ENCODE measurements at places on chromosomes 7 and 10.

- no peak for DNase-seq
Observed at GRCh38 chr10:17222329-17222728, 5.7 kb upstream of the VIM start.

GRCh38 chr7:36459236-36459960 is 69.7 kb downstream of the ANLN start:
- DNase-seq: no peak

GRCh38 chr10:118958984-118959925 is 70.3 kb upstream of the NANOS1 start:
- DNase-seq: peak; percentile 85

GRCh38 chr7:5827755-5828154 is 46.3 kb upstream of the RNF216 start:
- peak; percentile 13 for DNase-seq

- no peak for DNase-seq
Observed at GRCh38 chr10:31366703-31367102, 47.7 kb downstream of the ZEB1 start.

DNA sequence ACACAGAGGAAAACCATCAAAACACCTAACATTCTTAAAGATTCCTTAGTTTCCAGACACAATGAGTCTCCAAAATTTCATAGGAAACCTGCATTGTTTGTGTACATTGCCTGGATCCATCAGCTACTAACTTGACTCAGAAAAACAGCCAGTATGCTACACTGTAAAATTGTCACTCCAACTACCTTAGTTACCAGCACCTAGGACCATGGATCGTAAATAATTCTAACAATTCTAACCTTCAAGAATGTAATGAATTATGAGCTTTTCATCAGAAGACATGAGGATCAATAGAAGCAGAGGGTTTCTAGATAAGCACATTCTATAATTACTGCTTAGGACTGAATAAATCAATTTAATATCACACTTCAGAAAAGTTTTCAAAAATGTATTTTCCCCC is 851.5 kb downstream of the SORCS1 start:
- DNase-seq: no peak

GRCh38 chr10:122465401-122466040 is 4.2 kb downstream of the HTRA1 start:
- DNase-seq: no peak

DNA sequence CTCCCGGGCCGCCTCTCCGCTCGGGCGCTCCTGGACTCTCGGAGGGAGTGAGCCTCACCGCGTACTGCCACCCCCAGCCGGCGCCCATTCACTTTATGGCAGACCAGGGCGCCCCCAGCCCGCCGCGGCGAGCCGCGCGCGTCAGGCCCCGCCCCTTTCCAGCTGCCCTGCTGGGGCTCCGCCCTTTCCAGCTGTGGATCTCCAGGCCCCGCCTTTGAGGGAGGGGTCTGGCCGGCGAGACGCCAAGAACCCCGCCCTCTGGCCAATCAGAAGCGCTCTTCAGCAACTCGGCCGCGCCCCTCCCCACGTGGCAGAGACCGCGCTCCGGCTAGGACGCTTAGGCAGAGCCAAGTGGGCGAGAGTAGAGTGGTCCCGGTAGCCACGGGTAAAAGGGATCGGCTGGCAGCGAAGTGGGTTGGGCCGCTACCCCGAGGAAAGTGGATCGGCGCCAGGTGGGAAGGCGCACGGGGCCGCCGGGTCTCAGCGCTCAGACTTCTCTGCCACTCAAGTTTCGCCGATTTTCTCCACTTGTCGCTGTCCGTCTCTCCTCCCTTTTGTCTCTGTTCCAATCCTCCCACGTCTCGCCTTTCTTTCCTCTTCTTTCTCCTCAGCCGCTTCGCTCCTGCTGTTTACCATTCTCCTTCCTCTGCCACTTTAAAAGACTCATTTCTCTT is at the start of gene PITX3:
TSS of gene PITX3 (minus strand) at position 69 of the 674 bp plus-strand sequence. CDS start 9,432 bp downstream, outside the sequence.
- DNase-seq: peak; percentile 88

DNA sequence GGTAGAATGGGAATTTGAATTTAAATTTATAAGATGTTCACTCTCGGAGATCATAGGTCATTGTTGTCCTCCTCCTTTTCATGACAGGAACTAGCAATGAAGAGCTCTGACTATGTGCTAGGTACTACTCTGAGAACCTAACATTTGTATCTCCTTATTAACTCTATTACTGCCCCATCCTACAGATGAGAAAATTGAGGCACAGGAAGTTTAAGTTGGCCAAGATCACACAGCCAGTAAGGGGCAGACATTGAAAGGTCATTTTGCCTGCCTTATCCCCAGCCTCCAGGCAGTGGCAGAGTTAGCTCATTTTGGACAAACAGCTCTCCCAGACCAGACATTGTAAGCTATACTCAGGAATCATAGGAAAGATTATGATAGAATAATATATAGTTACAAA is 6.0 kb downstream of the SRGN start:
- no peak for DNase-seq

DNA sequence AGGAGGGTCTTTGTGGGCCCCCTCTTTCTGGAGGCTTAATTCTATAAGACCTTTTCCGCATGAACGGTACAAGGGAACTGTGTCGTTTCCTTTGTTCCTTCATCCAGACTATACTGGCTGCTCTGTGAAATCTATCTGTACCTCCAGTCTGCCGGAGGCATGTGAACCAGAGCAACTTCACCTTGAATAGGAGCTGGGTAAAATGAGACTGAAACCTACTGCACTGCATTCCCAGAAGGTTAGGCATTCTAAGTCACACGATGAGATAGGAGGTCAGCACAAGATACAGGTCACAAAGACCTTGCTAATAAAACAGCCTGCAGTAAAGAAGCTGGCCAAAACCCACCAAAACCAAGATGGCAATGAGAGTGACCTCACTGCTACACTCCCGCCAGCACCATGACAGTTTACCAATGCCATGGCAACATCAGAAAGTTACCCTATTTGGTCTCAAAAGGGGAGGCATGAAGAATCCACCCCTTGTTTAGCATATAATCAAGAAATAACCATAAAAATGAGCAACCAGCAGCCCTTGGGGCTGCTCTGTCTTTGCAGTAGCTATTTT is 36.8 kb upstream of the INPP5F start:
- no peak for DNase-seq

- DNase-seq: no peak
Observed at GRCh38 chr10:23368816-23369640, 24.4 kb upstream of the C10orf67 start.

- DNase-seq: no peak
Observed at GRCh38 chr7:31053986-31054385, 1.9 kb downstream of the ADCYAP1R1 start.

- DNase-seq: peak; percentile 58
Observed at GRCh38 chr7:26686448-26686981, 177.9 kb downstream of the SKAP2 start.

DNA sequence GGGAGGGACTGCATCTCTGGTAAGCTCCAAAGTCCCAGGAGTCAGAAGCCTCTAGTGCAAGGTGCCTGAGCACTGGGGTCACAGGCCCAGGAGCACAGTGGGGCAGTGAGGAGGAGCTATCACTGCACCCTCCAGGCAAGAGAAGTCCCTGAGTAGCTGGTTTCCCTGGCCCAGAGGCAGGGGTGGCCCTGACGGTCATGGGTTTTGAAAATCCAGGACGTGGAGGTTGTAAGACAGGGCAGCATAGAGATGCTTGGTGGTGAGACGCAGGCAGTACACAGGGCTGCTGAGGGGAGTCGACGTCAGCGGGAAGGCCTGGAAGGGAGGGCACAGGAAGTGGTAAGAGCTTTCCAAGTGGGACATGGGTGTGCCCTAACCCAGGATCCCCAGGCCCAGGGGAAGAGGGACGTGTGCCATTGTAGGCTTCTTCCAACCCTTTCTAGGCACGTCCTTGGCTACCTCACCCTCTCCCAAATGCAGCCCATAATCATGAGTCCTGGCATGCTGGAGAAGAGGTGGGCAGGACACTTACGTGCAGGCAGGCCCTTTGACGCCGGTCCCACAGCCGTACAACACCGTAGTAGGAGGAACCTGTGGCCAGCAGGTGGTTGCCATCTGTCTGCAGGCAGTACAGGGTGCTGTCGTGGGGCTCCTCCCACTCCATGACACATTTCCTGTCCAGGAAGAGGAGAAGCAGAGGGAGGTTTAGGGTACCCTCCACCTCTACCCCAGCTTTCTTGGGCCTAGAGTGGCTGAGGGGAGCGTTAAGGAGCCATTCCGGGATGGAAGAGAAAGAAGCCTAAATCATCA is 23.2 kb downstream of the DPCD start:
- DNase-seq: peak; percentile 57

DNA sequence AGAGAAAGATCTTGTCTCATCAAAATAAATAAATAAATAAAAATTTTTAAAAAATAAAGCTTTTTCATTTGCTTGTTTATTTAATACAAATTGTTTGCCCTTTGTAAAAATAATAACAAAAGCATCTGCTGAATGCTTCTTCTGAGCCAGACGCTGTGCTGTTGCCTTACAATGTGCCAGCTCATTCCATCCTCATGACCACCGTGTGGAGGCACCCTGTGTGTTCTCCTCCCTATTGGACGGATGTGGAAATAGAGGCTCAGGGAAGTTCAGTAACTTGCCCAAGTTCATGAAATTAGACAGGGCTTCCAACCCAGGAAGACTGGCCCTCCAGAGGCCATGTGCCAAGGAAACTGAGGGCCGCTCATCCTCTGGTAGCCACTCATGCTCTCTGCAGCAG is 120.6 kb downstream of the SH3PXD2A start:
- no peak for DNase-seq

DNA sequence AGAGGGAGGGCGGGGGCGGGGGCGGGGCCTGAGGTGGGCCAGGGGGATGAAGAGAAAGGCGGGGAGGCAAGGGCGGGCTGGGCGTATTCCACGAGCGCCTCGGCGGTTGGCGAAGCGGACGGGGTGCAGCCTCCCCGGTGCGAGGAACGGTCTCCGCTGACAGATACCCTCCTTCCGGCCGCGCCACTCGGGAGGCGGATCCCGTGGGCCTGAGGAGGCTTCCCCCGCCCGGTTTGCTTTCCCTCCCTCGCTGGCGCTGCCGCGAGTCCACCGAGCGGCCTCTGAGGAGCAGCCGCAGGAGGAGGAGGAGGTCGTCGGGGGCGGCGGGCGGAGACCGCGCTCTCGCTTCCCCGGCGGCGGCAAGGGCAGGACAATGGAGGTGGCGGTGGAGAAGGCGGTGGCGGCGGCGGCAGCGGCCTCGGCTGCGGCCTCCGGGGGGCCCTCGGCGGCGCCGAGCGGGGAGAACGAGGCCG is at the start of gene TRIM24:
TSS of gene TRIM24 (plus strand) at position 84 of the 473 bp plus-strand sequence. CDS start at position 374, 290 bp downstream.
- DNase-seq: no peak

- no peak for DNase-seq
Observed at GRCh38 chr7:45219801-45220435, 62.3 kb downstream of the RAMP3 start.

- DNase-seq: no peak
Observed at GRCh38 chr10:34083567-34083966, 731.5 kb downstream of the PARD3 start.

DNA sequence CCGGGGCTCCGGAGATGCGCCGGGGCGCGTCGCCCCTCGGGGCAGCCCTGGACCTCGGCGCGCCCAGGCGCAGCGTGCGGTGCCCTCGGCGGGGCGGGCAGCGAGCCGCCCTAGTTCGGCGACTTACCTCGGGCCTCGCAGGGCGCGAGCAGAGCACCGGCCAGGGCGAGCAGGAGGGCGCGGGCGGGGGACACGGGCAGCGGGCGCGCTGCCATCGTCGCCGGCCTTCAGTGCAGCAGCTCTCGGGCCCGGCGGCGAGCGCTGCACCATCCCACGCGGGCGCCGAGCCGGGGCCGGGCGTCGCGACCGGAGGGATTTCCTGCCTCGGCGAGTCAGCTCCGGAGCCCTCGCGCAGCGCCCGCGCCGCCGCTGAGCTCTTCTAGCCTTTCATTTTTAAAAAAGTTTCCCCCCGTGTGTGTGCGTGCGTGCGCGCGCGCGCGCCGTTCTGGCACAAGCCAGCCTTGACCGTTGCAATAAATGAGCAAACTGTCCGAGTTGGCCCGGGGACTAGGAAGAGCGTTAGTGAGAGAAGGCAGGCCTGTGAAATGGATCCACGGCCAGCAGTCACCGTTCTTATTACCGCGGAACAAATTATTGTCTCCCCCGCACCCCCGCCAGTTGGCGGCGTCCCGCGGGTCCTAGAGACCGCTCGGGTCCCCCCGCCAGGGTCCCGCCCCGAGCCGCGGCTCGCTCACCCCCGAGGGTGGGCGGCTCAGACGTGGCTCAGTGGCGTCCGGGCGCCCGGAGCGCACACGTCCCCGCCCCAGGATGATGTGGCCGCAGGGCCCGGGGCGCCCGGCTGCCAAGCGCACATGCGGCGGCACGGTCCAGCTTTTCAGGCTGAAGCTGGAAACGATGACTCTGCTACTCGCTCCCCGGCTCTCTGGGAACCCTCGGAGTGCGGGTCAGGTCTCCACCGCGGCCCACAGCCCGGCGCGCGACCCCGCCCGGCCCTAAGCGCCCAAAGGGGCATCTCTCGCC is at the start of gene ADAM12:
TSS of gene ADAM12 (minus strand) at position 547 of the 981 bp plus-strand sequence. CDS start at position 215, 332 bp downstream.
- DNase-seq: peak; percentile 67

DNA sequence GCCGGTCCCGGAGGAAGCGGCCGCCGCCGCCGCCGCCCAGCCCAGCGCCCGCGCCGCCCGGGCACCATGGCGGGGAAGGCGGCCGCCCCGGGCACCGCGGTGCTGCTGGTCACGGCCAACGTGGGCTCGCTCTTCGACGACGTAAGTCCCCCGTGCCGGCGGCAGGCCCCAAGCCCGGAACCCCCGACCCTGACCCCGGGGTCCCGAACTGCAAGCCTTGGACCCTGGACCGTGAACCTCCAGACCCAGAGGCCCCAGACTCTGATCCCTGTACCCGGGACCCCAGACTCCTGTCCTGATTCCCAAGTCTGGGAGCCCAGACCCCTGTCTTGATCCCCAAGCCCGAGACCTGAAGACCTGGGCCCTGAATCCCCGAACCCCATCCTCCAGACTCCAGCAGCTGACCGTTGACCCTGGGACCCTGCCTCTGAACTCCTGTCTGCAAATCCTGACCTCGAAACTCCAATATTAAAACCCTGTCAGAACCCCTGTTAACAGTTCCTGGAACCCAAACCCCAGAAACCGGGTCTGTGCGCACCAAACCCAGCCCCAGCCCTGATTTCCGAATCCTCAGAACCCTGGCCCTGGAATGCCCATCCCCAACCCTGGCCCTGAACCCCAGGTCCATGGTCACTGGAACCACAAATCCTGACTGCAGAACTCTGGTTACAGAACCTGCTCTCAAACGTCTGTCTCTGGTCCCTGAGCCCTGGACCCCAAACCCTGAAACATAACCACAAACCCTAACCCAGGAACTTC is 623 bp downstream of the INPP5A start:
- DNase-seq: no peak

GRCh38 chr7:121401896-121402295 is 5.8 kb upstream of the FAM3C start:
- no peak for DNase-seq

- DNase-seq: no peak
Observed at GRCh38 chr10:64379898-64380297, 858.7 kb downstream of the REEP3 start.

DNA sequence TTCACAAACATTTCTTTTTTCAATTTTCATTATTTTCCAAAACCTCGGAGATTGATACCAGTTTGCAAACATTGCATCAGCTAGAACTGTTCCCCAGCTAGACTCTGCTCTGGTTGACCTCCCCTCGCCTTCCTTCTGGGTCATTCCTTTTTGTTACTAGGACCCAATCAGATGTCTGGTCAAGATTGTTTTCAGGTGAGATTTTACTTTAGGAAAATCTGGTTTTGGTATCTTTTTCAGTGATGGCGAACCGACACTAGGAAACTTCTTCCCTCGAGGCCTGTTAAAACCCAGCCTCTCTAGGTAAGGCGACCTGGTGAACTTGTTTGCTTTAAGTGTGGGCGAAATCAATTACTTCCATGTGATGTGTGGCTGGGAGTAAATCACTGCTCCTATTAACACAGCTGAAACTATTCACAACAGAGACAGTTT is 8.4 kb downstream of the PROSER2 start:
- DNase-seq: no peak

GRCh38 chr10:49418328-49418727 is 22.4 kb upstream of the DRGX start:
- no peak for DNase-seq
